Activated CD4-positive, alpha-beta T cell treated with anti-CD3 and anti-CD28 coated beads, Interleukin-2, amount 50 U/mL, for 48 hours (primary cell): ENCODE measurements at places on chromosomes 2 and 18.

- DNase-seq, result no peak
These were observed 24.5 kb upstream of the ALPP start for GRCh38 chr2:232354069-232354468.

DNA sequence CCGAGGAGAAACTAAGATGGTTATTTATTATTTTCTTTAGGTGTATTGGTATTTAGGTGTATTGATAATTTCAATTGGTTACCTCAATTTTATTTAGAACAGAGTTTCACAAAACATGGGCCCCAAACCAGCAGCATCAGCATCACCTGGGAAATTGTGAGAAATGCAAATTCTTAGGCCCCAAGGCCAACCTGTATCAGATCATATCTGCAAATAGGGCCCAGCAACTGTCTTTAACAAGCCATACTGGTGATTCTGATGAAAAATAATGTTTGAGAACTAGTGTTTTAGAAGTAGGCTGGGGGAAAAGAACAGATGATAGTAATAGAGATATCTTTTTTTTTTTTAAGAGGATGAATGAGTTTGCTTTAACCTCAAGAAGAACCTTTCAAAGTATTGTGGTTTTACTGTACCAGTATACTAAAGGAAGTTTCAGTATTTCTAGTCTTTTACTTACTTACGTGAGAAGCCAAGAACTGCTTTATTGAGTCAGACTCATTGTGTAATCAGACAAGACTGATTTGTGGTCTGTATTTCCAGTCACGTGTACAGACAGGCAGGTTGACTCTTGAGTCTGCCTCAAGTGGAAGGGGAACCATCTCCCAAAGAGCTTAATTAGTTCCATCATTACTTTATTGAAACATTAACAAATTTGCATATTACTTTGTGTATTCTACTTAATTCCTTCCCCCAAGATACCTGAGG, 60.4 kb upstream of the GAREM1 start:
- no peak for DNase-seq

DNA sequence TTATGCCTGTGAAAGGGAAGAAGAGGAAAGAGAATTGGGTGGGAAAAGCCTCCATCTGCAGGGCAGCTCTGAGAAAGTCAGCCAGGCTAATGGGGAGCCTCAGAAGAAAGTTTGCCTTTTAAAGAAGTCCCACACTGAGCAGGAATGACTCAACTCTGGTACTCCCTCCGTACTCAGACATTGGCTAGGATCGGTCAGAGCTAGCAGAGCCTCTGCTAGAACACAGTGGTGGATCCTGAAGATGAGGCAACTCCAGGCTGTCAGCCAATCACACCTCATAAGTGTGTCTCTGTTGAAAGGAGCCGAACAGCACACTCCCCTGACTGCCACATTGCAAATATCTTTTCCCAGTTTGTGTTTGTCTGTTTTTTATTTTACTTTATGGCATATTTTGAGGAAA, 96.9 kb downstream of the HNRNPLL start:
- no peak for DNase-seq

GRCh38 chr18:75139226-75139911, 69.6 kb downstream of the PTGR3 start:
- no peak for DNase-seq

- no peak for DNase-seq
These were observed 58.1 kb upstream of the SDC1 start for GRCh38 chr2:20282916-20283592.

DNA sequence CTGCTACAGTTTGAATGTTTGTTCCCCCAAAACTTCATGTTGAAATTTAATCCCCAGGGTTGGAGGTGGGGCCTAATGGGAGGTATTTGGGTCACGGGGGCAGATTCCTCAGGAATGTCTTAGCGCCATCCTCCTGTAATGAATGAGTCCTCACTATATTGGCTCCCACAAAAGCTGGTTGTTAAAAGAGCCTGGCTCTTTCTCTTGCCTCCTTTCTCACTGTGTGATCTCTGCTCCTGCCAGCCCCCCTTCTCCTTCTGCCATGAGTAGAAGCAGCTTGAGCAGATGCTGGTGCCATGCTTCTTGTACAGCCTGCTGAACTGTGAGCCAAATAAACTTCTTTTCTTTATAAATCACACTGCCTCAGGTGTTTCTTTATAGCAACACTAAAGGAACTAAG, 721.0 kb upstream of the PKDCC start:
- DNase-seq, result no peak

DNA sequence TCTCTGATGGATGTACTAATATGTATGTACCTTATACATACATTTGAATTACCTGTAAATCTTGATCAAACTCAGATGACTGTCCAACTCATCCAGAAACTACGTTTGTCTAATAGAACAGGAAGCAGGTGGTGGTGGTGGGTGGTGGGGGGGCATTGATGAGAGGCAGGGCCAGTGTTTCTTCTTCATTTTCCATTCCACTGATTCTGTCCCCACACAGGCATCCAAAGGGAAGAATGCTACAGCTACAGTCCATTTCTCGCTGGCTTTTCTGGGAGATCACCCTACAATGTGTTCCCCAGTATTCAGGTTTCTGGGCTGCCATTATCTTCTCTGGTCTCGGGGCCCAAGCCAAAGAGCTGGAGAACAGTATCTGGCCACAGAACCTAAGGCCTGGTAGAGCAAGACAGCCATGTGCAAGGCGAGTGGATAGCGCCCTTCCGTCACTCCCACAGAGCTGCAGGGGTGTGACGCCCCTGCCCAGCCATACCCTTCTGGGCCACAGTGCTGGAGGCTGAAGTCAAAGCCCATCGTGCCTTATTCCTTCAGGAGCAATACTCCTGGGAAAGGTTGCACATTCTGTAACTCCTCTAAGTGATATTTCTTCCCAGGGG, 54.5 kb downstream of the BCL11A start:
- DNase-seq, result no peak

DNA sequence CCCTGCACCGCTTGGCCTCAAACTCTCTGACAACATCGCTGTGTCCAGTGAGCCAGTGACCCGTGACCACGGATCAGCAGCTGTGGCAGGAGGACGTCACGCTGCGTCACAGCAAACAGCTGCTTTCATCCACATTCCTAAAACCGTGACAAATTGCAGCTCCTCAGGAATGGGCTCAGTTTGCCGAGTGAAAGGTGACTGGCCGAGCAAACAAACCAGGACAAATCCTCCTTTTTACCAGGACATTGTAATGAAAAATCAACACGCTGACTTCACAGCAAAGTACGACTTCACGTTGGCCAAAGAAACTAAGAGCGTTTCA, 57.6 kb downstream of the PXDN start:
- no peak for DNase-seq

GRCh38 chr2:140905083-140905781, 1225.6 kb downstream of the LRP1B start:
- no peak for DNase-seq

DNA sequence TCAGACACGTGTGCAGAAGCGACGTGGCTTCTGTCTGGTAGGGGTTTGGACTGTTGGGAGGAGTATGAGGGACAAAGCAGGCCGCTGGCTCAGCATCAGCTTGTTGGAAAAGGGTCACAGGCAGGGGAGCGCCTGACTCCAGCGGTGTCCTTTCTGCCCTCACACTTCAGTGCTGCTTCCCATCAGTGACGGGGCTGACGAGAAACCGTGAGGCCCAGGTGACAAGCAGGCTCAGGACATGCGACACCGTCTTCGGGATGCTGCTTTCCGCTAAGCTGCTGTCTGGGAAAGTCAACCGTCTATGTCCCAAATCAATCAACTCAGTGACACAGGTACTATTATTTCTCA, 90.5 kb downstream of the USP40 start:
- no peak for DNase-seq

DNA sequence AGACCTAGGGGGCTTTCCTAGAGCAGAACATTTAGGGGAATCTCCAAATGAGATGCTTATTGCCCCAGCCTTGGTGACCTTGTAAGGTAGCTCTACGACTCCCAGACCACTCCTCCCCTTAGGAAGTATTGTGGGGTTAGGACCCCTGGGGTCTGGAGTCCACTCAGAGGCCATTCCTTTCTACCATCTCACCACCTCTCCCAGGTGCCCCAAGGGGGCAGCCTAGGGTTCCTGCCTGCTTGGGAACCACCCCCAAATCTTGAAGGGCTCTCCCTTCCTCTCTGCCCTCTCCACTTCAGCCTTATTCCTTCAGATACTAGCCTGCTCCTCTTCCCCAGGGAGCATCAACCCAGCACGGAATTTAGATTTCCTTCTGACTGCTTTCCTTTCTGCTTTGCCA, 17.5 kb upstream of the EXOC6B start:
- no peak for DNase-seq

- peak; percentile 2 for DNase-seq
These were observed 50.6 kb downstream of the SLC66A2 start for GRCh38 chr18:79900610-79901570.

DNA sequence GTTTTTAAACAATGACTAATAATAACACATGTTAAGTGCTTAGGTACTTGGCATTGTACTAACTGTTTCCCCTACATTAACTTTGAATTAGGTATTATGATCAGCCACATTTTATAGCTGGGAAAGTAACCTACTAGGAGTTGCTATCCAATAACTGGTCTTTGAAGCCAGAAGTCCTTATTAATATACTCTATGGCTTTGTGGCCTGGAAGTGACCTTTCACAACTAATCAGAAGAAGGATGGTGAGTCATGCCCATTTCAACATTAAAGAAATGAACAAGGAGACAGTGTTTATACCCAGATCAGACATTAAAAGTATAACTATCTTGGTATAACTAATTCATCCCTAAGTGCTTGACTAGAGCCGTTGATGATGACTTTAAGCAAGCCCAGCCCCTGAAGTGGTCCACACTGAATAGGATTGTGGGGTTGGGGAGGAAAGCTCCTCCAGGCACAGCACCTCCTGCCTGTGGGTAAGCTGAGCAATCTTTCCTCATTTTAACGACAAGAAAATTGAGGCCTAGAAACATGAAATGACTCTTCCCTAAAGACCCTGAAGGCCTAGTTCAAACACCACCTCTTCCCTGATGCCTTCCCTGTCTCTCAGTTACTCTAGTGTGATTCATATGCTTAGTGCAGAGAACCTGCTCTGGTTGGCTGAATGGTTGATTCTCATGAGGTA, 71.6 kb upstream of the RFX8 start:
- DNase-seq, result no peak

GRCh38 chr2:224596289-224596688, 11.1 kb upstream of the CUL3 start:
- no peak for DNase-seq

- DNase-seq, result peak; percentile 72
These were observed 114.0 kb downstream of the FAM210A start for GRCh38 chr18:13612196-13612997.

GRCh38 chr2:23302591-23302990, 82.4 kb upstream of the KLHL29 start:
- no peak for DNase-seq

- DNase-seq, result no peak
These were observed at the start of gene FBLN7 for GRCh38 chr2:112138159-112139032. Gene FBLN7, plus strand, starts transcription at chr2:112138385. Its CDS starts 271 bp downstream, at chr2:112138656.

DNA sequence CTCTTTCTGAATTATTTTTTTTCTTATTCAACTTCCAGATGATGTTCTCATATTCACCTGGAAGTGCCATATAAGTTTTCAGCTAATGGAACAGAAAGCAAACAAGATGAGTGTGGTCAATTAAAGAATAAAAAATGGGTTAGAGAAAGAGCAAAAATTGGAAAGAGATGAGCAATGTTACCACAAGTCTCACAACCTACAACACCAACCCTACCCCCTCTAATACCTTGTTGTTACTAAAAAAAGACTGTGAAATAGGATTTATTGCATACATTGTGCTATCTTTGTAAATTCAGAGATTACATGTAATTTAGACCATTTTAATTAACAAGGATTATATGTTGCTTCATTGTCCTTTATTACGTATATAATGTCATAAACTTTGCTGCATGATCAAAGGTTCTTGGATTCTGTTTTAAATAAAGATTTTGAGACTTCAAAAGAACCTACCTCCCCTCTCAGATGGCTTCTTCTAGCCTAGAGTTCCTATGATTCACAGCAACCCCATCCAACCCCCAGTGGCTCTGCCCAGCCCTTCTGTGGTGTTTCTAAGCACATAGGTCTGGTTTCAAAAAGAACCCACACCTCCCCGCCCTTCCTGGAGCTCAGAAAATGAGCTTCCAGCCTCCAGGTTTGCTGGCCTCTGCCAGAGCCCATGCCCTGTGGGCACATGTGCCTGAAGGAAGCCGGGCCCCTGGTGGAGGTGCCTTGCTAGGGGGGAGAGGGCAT, 24.7 kb downstream of the LGALSL start:
- no peak for DNase-seq

DNA sequence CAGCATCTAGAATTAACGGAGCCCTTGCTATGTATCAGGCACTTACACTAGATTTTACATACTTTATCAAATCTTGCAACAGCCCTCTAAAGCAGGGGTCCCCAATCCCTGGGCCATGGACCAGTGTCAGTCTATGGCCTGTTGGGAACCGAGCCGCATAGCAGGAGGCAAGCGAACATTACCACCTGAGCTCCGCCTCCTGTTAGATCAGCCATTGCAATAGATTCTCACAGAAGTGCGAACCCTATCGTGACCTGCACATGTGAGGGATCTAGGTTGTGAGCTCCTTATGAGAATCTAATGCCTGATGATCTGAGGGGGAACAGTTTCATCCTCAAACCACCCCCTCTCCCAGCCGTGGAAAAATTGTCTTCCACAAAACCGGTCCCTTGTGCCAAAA, 13.4 kb downstream of the DNAJB2 start:
- DNase-seq, result no peak

DNA sequence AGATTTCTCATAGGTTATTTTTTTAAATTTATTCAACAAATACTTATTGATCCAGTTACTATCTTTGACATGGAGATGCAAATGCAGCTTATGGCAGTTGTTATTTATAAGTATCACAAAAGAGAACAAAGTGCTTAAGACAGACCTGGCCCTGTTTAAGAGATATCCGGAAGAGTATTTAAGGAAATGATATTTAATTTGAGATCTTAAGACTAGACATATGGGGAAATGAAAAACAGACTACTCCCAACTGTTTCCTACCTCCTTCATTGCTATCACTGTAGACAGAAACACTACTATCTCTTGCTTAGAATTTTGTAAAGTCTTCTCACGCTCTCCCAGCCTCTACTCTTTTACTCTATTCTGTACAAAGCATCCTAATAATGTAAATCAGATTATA, 36.0 kb downstream of the RPRD1A start:
- no peak for DNase-seq

GRCh38 chr2:109427661-109428091, 186.1 kb downstream of the SEPTIN10 start:
- no peak for DNase-seq
